Germinal center (tissue), 1 donor: ENCODE measurements at places on chromosomes 16 and 17.

DNA sequence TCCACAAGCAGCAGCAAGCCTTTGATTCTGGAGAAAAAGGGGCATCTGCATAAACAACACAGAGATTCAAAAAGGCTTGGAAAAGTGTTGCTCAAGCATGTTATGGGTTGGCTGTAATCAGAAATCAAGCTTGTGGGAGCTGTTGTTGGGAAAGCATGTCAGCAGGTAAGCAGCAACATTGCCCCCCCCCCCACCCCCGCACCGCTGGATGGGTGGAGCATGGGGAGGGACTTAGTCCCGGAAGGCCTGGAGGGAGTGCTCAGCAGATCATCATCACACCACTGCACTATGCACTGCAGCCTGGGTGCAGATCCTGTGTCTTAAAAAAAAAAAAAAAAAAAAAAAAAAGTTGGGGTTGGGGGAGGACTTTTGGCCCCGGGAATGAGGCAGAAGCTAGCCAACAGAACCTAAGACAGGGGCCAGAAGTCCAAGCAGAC, 16.8 kb upstream of the AKAP1 start:
- no peak for DNase-seq

GRCh38 chr17:7043182-7043496, 753 bp downstream of the SLC16A11 start:
- DNase-seq = no peak

GRCh38 chr16:53061701-53062159, 6.9 kb downstream of the CHD9 start:
- peak; percentile 77 for DNase-seq

- no peak for DNase-seq
Measured at GRCh38 chr16:57564571-57565270, 22.3 kb downstream of the ADGRG5 start.

GRCh38 chr16:49000594-49000993, 281.0 kb downstream of the CBLN1 start:
- peak; percentile 25 for DNase-seq

GRCh38 chr17:47305302-47305923, 18.3 kb upstream of the EFCAB13 start:
- DNase-seq = no peak

DNA sequence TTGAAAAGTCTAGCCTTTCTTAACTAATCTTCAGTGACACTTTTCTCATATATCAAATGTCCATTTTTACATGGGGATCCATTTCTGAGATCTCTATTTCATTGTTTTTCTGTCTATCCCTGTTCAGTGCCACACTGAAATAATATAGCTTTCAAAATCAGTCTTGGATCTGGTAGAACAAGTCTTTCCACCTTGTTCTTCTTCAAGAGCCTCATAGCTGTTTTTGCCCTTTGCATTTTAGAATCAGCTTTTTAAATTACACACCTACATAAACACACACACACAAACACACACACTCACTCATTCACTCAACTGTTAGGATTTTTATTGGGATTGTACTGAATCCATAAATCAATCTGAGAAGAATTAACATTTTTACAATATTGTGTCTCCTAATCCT, 19.2 kb downstream of the GSDMB start:
- DNase-seq = no peak

DNA sequence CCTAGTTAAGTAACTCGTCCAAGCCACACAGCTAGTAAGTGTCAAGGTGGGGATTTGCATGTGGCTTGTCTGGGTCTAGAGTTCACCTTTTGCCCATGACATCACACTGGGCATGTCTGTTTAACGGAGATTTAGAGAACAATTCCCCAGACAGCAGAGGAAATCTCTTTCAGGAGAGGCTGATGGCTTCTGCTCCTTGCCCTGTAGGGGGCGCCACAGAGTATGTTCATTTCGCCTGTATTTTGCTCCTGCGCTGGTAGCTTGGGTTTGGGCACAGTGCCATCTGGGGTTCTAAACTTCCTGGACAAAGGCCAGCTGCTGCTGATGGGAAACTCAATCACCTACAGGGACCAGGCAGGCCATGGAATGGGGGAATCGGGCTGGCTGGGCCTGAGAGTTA, 20.4 kb downstream of the OTOA start:
- peak; percentile 69 for DNase-seq

DNA sequence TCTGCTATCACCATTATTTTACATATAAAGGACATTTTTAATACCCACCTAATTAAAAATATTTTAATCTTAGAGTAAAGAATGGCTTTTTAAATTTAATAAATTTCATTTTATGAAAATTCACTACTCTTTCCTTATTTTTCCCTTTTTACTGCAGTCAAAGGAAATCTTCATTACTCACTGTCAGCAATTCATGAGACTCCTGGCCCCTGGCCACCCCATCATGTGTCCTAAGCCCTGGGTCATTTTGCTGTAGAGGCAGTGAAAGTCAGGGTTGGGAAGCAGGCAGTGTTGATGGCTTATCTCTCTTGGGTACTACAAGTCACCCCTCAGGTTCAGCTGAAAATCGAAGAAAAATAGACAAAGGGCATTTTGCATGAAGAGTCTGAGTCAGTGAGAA, 468.6 kb upstream of the CCL2 start:
- no peak for DNase-seq

- no peak for DNase-seq
Measured at GRCh38 chr16:67673712-67674580, 7.3 kb downstream of the C16orf86 start.

GRCh38 chr16:4852221-4852872, 5.1 kb downstream of the UBN1 start:
- DNase-seq = no peak

DNA sequence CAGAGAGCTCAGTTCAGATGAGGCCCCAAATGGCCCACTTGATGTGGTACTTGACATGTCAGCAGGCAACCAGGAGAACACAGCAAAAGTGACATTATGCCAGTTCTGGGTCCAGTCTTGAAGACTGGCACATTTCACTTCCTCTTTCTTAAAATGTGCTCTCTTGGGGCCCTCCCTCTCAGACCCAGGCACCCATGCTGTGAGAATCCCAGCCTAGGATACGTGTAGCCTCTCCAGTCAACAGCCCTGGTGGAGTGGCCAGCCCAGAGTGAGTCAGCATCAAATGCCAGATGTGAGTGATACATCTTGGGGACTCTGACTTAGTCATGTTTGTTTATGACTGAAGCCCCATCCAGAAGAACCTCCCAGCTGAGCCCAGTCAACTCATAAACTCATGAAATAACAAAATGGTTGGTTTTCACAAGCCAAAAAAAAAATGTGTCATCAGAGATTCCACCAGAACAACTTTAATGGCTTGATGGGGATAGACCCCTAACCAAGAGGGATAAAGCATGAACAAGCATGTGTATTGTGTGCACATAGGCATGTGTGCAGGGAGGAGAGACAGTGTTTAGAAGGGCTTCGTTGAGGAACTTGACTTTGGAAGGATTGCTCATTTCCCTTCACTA, 82.5 kb upstream of the TNRC6C start:
- peak; percentile 65 for DNase-seq

GRCh38 chr17:53724726-53725125, 98.0 kb upstream of the KIF2B start:
- no peak for DNase-seq

DNA sequence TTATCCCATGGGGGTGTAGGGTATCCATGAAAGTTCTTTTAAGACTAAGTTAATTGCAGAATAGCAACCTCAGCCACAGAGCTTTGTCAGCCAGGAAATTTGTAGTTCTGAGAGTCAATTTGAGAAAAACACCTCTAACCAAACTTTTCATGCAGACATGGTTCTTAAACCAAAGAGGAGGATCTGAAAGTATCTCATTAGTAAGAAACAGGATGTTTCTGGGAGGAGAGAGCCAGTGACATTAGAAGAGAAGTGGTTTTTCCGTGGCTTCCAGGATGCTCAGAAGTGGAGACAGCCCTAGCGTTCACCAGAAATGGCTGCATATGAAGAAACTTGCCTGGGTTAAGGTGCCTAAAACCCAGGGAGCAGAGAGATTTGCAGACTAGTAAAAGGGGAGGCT, 7.9 kb downstream of the GNAO1 start:
- no peak for DNase-seq

DNA sequence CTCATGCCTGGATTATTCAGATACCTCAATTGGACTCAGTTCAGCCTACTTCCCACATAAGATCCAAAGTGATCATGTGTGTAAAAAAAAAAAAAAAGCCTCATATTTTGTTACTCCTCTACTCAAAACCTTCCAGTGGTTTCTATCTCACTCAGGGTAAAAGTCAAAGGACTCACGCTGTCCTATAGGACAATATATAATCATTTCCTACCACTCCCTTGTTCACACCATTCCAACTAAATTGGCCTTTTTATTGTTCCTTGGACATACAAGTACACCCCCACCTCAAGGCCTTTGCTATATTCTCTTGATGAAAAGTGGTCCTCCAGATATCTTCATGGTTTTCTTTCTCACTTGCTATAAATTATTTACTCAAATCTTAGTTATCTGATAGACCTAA, 99.2 kb downstream of the USP32 start:
- no peak for DNase-seq

DNA sequence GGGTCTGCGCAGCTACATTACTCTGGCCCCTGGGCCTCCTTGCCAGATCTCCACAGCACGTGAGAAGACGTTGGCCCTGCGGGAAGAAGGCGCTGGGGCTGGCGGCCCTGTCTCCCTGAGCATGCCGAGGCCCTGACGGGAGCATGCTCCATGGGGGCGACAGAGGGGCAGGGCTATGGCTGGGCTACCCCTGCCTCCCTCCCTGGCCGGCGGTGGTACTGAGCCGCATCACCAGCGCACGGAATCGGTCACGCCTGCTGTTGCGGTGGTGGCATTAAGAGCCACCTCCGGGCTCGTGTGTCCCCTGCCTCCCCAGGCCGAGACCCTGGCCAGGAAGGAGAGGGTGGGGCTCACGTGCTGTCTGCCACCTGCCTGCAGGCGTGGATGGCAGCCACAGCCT, 28.1 kb downstream of the MAPK8IP3 start:
- no peak for DNase-seq

GRCh38 chr17:39652587-39653315, 12.4 kb upstream of the TCAP start:
- DNase-seq = no peak

- DNase-seq = no peak
Measured at GRCh38 chr16:81417210-81417609, 27.4 kb upstream of the CMIP start.

GRCh38 chr17:46783031-46783593, 35.4 kb downstream of the WNT3 start:
- no peak for DNase-seq

DNA sequence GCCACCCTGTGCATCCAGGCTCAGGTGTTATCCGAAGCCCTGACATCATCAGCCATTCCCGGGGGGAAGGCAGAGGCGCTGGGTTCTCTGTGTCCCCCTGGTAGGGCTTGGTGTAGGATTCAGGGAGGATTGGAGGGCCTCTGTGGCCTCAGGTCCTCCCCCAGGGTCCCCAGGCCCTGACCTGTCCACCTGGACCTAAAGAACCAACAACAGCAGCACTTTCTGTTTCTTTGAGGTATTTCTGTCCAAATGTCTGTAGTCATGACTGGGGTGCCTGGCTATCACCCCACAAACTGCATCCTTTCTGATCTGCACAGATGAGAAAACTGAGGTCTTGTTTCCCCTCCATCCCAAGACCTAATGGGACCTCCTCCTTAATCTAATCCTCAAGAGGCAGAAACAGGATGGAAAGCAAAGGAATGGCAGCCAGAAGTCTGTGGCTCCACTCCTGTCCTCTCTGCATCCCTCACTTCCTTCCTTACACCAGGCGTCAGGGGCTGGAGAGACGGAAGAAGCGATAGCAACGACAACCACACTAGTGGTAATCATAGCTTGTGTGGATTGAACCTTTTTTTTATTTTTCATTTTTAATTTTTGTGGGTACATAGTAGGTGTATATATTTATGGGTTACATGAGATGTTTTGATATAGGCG, 11.8 kb downstream of the NLRC5 start:
- DNase-seq = no peak

GRCh38 chr17:41067281-41067680, 1.6 kb upstream of the KRTAP2-4 start:
- no peak for DNase-seq

GRCh38 chr17:31724619-31725018, 134.4 kb downstream of the COPRS start:
- no peak for DNase-seq

GRCh38 chr16:71630808-71631207, 4.8 kb downstream of the MARVELD3 start:
- no peak for DNase-seq

- DNase-seq = no peak
Measured at GRCh38 chr16:12999368-12999767, 98.0 kb downstream of the SHISA9 start.

DNA sequence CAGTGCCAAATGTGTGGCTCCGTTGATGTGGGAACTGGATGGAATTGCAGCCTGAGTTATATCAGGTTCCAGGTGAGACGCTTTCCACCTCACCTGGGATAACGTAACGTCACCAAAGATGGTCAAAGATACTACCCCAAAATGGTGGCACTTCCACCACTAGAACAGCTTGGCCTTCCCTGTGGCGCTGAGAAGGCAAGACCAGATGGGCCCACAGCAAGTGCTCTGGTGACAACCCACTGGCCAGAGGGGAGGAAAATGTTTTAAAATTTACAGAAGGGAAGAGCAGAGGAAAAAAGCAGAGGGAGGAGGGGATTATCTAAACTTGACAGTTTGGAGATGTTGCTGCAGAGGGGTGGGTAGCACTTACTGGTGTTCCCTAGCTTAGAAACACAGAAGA, 7.5 kb upstream of the ITGA2B start:
- DNase-seq = no peak

DNA sequence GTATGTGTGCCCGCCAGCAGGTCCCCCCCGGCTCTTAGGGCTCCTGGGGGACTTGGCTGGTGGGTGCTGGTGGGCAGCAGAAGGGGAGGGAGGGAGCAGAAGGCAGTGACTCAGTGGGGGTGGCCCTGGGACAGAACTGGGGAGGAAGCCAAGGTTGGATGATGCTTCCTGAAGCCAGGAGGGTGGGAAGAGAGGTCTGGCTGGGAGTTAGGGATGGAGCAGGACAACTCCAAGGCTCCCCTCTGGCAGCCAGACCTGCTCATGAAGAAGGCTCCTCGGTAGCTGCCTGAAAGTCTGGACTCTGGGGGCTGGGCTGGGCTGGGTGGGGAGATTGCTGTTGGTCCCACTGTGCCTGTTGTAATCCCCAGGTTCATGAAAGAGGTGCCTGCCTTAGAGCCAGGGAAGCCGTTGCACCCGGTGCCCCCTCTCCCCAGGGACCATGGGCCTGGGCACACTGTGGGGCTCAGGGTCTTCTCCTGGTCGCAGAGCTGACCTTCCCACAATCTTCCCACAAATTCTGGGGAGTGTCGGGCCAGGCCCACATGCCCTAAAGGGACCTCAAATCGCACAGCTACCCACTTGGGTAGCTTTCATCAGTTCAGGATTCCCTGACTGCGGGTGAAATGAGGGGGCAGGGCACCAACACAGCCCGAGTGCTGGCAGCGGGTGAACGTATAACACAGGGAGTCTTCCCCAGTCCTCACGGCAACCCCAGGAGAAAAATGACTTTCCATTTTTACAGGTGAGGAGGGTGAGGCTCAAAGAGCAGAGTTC, 1.1 kb upstream of the PLEKHG4 start:
- no peak for DNase-seq
